Right kidney (tissue), 9 donors: ENCODE measurements at places on chromosomes 2 and 18.
A peak's percentile ranks its signal among the peaks of the same experiment; 100 is the strongest.

GRCh38 chr2:231715988-231716616 is 7.8 kb downstream of the PTMA start:
- DNase-seq, result no peak

DNA sequence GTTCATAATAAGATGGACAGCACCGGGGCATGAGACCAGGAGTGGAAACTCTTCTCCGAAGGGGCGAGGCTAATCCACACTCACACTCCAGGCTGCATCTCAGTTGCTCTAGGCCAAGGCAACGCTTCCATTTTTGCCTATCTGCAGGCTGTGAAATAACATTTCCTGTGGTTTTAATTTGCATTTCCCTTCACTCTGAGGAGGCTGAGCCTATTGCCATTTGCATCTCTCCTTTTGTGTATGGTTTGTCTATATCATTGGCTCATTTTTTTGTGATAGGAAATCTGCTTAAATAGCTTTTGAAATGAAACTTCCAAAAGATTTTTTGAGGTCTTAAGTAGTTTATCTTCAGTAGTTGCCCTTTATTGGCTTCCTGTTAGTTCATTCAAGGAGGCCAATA is 57.6 kb downstream of the TPGS2 start:
- no peak for DNase-seq

DNA sequence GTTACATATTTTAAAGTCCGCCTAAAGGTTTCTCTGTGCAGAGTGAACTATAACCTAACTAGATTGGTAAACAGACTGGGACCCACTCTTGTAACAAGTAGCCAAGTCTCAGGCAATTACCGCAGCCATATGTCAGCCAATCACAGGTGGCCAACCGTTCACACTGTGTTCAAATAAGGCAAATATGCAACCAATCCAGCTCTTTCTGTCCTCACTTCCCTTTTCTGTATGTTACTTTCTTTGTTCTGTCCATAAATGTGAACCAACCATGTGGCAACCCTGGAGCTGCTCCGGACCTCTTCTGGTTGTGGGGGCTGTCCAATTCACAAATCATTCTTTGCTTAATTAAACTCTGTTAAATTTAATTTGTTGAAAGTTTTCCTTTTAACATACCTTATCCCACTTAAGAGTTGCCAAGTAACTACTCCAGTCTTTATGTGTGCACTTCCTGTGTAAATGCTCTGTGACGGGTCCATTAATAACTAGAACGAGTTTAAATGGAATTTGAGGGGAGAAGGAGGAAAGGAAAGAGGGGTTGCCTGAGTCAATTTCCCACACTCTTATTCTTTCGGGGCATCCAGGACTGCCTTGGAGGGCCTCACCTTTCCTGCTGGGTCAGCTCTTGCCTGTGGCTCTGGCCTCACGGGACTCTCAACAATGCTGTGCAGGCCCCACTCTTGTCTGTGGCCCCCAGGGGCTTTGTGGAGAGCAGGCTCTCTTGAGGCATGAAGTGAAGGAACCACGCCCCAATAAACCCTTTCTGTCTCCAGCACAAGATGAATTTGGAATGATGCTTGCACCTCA is 6.6 kb upstream of the RPL37A start:
- DNase-seq, result peak; percentile 37

GRCh38 chr2:157743051-157743450 is 114.4 kb upstream of the ACVR1C start:
- DNase-seq, result no peak

DNA sequence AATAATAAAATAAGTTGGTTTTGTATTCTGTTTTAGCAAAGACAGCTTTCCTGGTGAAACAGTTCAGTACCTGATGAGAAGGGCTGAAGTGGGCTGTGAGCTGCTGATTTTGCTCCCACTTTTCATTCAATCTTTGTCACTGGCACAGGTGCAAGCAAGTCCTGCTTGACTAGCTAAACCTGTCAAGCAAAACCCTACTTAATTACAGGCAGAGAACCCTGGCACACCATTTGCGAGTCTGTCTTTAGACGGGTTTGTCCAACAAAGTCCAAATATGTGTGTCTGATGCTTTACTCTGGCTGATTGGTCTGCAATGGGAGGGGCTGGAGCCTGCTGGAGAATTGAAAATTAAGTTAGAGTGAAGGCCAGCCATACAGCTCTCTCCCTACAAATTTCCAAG is 267.2 kb downstream of the EPHA4 start:
- DNase-seq, result no peak

GRCh38 chr2:49940626-49941025 is 786.3 kb upstream of the FSHR start:
- no peak for DNase-seq

GRCh38 chr2:101306410-101306809 is 2.1 kb downstream of the RNF149 start:
- DNase-seq, result no peak

- DNase-seq, result no peak
Measured at GRCh38 chr2:23658466-23658942, 268.4 kb downstream of the ATAD2B start.

- DNase-seq, result no peak
Measured at GRCh38 chr2:148519013-148519412, 125.5 kb upstream of the EPC2 start.

- no peak for DNase-seq
Measured at GRCh38 chr18:44988821-44989587, 308.3 kb downstream of the SETBP1 start.

DNA sequence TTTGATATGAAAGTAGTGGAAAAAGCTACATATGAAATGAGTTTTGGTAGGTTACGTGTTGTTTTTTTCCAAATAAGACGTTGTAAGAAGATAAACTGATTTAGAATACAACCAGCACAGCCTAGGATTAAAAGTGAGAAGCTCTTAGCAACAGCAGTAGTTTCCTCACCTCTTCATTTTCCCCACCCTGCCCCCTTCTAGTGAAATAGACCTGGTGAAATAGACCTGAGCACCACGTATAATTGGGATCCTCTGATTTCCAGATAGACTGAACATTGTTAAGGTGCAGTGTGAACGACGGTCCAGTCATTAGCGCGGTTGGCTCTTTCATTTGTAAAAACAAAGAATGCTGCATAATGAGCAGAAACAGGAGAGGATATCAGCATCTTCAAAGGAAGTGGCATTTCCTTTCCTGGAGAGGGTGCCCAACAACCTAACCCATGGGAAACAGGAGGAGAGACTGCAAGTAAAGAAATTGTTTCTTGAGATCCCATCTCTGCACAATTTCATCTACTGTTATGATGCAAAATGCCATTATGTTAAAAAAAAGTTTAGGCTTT is 114.3 kb downstream of the FIGN start:
- no peak for DNase-seq

DNA sequence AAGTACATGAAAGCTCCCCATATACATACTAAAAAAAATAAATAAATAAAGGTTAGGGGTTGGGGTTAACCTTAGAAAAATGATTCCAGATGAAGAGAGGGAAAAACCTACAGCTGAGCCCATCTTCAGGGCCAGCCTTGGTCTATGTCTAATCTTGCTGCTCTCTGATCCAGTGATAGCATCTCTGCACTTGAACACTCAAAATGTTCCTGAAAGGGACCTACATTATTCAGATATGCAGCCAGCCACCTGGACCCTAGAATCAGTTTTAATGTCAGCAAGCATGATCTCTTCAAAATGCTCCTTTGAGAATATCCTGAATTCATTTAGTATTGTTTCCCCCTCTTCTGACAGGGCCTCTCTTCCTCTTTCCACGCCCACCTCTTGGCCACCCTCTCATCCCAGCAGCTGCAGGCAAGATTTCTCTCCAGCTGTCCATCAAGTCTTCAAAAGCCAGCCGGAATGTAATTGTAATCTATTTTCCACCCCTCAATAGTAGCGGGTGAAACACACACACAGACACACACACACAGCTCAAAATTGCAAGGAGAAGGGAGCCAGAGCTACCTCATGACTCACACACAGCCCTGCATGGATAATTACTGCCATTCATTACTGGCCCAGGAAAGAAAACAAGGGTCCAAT is 135.5 kb downstream of the MYO3B start:
- DNase-seq, result no peak

- DNase-seq, result peak; percentile 11
Measured at GRCh38 chr2:146734042-146734820, 1110.6 kb upstream of the ACVR2A start.

DNA sequence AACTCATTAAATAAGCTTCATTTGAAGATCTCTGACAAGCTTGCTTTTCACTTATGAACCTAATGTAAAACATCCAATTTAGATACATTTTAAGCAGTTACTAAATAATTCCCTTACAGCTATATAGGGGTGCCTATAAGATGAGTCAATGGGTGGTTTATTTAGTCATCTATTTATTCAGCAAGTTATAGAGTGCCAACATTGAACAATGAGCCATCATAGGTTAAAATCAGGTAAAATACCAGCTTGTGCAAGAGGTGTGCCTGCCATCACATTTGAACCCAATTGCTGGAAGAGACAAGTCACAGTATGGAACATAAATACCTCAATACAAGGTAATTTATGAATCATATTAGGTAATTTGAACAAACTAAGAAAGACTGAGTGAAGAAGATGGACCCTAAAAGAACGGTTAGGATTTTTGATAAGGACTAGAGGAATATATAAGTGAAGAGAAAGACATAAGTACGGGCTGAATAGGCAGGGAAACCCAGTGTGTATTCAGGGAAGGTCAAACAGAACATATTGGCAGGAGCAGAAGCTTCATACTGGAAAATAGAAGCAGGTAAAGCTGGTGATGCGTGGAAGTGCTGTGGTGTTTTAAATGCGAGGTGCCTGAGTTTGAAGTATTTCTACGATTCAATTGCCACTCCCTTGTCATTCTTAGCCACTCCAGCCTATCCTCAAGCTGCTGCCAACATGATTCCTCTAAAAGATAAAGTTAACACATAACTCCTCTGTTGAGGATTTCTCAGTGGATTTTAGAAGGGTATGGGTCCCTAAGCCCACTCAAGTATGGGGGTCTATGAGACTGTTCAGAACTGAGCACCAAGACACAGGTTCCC is 18.9 kb upstream of the STAT4 start:
- DNase-seq, result no peak

GRCh38 chr2:26850505-26850904 is 2.6 kb downstream of the DPYSL5 start:
- DNase-seq, result no peak

DNA sequence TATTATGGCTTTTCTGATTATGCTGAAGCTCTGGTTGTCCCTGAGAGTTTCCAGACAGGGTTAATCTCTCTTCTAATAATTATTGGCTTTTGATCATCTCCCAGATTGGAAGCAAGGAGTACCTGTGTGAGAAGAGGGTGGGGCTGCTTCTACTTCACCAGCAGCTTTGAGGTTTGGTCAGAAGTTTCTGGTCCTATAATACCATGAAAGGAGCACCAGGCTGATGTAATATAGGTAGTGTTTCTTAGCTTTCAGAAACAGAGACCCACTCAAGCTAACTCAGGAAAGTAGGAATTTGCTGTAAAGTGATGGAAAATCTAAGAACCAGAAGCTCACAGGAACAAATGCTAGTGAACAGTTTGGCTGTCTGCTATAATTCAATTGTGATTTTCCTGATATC is 57.6 kb downstream of the SGPP2 start:
- DNase-seq, result no peak

- DNase-seq, result no peak
Measured at GRCh38 chr2:225494100-225494459, 94.6 kb downstream of the NYAP2 start.

GRCh38 chr2:73075477-73076373 is 4.2 kb upstream of the SFXN5 start:
- DNase-seq, result no peak

GRCh38 chr2:105954891-105955290 is 210.2 kb downstream of the NCK2 start:
- DNase-seq, result no peak

DNA sequence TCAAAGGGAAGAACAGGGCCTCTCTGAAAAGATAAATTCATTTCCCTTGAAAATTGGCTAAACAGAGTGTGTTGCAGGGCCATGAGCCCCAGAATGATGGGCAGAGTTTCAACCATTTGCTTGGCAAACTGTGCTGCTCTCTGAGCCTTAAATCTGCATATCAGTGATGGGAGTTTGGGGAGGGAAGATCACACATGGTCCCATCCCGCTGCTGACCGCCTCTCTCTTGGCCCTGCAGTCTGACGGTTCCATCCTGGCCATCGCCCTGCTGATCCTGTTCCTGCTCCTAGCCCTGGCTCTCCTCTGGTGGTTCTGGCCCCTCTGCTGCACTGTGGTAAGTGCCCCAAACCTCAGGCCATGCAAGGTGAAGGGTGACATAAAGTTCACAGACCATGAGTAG is 139.0 kb downstream of the ANTXR1 start:
- DNase-seq, result no peak

- DNase-seq, result no peak
Measured at GRCh38 chr2:128603411-128603924, 284.8 kb upstream of the HS6ST1 start.

DNA sequence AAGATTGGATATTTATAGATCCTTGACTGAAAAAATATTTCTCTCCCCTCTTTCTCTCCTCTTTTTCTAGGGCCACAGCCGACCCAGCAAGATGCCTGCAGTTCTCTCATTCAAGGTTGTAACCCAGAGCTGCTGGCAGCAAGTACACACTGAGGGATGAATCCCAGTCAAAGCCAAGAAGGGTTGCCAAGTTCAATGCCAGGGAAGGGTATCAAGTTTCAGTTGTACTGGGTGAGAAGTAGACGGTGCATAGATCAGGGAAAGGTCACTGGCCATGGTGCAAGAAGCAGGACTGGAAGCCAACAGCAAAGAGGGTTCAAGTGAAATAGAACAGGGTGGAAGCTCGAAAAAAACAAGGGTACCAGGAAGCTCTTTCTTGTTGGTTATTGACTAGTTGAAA is 170.2 kb downstream of the NRP2 start:
- DNase-seq, result no peak

DNA sequence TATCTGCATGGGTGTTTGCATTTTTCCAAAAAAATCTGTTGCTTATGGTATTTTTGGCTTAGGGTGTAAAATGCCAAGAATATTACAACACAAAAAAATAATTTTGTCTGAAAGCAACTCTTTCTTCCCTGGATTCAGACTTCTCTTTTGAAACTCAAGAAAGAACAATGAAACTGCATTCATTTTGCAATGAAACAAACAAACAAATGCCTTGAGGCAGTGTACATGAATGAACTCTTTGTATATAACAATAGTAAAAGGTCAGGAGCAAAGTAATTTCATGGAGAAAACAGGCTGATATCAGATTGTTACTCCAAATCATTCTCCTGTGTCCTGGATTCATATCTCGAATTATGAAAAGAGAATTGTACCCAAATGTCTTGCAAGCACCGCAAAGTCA is 301.6 kb upstream of the CDH20 start:
- no peak for DNase-seq

DNA sequence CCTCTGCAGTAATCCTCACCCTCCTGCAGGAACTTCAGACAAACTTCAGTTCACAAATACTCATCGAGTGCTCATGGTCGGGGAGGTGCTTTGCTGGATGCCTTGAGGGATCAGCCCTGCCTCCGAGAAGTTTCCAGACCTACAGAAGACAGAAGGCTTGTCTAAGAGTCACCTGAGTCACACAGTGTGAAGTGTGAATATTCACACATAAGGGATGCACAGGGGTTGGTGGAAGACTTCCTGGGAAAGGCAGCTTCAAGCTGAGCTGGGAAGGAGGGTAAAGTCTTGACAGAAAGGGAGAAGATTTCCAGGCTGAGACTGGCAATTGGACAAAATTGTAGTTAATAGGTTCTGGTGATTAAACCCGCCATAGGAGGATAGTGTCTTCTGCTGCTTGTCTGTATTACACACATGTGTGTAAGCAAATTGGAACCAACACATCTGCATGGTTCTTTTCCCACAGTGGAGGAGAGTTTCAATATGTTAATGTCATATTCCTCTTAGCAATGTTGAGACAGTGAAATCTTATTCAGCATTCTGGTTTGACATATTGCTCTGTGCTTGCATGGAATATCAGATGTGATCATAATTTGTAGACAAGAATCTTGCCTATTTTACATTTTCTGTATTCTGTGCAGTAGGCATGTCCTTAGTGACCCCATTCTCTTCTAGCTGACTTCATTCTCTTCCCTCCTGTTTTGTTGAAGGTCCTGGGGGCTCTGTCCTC is 34.7 kb upstream of the ZNF396 start:
- DNase-seq, result no peak
